D721Med (cell line): ENCODE measurements at places on chromosomes 2 and 18.
A peak's percentile ranks its signal among the peaks of the same experiment; 100 is the strongest.

GRCh38 chr2:218970894-218971293, 11.4 kb downstream of the CDK5R2 start:
- no peak for DNase-seq

DNA sequence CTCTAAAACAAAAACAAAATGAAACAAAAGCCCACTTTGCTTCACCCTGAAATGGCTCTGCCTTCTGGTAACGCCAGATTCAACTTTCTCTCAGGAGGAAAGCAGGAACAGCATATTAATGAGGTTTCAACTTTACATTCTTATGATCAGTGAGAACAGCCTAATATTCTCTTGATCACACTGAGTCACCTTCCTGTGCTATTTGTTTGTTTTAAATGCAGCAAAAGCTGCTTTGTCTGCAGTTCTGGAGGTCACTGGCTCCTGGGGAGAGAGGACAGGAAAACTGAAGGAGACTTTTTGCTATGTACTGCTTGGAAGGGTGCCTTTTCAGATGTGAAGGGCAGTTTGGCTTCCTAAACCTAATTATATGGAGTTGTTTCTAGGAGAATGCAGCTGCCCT, 48.1 kb downstream of the MAIP1 start:
- no peak for DNase-seq

DNA sequence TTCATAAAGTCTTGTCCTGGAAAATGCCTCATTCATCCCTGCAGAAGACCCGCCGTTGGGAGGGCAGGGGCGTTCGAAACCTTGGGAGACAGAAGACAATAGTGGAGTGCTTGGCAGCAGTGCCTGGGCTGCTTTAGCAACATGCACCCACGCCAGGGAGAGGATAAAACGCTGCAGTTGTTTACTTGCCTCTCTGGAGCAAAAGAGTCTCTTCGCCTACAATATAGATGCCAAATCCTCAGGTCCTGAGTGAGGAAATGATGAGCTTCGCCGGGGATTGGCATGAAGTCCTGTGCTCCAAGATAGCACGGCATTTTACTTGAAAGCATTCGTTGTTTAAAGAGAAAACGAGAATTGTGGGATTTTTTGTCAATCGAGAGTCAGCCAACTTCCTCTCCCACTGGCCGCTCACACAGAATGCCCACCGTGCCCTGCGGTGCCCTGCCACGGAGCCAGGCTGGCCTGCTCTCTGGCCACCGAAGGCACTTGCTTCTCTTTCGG, 152.5 kb upstream of the POU3F3 start:
- no peak for DNase-seq

GRCh38 chr18:11791131-11791530, 60.1 kb upstream of the CHMP1B start:
- DNase-seq, result no peak

DNA sequence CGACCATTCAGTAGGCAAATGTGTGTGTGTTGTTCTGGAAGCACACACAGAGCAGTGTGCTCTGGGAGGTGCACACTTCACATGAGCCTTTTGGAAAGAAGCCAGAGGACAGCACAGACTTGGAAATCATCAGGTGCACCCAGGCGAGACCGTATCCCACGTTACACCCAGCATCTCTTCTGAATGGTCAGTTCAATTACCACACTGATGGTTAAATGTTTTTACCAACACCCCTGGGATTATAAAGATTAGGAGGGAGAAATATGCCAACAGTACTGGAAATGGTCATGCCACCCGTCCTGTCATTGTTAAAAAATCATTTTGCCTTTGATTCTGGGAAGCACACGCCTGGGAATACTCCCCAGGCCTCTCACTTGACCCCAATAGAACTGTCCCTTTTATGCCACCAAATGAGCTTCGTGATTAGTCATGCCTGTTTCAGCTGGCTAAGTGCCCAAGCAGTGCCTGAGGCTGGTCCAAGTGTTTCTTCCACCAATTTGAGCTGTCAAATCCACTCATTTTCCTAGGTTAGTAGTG, 183.7 kb downstream of the NRP2 start:
- DNase-seq, result no peak

- DNase-seq, result no peak
These were observed 250.7 kb downstream of the SATB2 start for GRCh38 chr2:199207011-199207410.

GRCh38 chr2:119126650-119127049, 31.9 kb downstream of the C1QL2 start:
- DNase-seq, result no peak

- peak; percentile 54 for DNase-seq
These were observed 6.9 kb downstream of the SNORC start for GRCh38 chr2:232876978-232877441.

GRCh38 chr2:96502891-96503636, 2.1 kb downstream of the NEURL3 start:
- no peak for DNase-seq

GRCh38 chr2:11073776-11074175, 81.5 kb upstream of the SLC66A3 start:
- DNase-seq, result no peak

DNA sequence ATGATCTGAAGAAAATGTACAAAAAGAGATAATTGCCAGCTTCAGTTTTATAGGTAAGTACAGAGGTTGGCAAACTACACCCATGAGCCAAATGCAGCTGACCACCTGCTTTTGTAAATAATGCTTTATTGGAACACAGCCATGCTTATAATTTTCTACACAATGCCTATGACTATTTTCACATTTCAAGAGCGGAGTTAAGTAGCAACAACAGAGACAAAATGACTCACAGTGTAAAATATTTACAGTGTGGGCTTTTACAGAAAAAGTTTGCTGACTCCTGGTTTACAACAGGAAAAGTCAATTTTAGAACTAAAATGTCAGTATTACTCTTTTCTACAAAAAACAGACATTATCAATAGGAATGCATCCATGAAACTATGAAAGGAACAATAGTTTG, 26.0 kb downstream of the CWC22 start:
- DNase-seq, result no peak

GRCh38 chr2:173397539-173397938, 42.9 kb downstream of the CDCA7 start:
- DNase-seq, result no peak

- no peak for DNase-seq
These were observed 12.0 kb upstream of the GALM start for GRCh38 chr2:38653715-38654527.

DNA sequence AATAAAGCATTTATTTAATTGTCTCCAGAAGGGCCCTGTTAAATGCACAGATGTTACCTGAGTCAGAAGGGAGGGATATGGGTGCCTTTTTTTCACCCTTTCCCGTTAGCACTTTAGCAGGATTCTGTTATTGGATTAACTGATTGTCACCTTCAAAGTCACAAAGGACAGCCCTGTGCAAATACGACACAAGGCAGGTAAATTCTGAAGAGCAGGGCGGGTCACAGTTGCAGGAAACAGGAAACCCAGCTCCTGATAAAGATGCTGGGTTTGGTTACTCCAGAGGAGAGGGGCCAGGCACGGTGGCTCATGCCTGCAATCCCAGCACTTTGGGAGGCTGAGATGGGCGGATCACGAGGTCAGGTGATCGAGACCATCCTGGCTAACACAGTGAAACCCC, 11.4 kb upstream of the PKDCC start:
- DNase-seq, result no peak

GRCh38 chr2:176579608-176580007, 310.4 kb downstream of the MTX2 start:
- DNase-seq, result no peak

GRCh38 chr2:46841621-46842020, 74.0 kb downstream of the MCFD2 start:
- DNase-seq, result no peak

DNA sequence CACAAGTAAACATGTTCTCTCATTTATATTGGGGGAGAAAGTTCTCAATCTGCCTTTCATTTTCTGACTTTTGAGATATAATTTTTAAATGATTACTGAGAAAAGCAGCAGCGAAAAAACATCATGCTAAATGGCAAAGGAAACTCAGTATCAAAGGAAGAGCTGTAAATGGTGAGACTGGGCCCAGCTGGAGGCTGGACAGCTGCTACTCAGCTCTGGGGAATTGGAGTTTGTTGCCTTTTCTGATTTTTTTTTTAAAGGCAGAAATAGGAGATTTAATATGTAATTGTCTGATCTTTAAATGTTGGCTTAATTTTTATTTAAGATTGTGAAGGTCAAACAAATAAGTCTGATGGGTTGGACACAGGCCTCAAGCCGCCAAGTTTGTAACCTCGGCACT, 137.1 kb upstream of the TACR1 start:
- DNase-seq, result no peak

GRCh38 chr2:223056701-223057418, 4.9 kb downstream of the KCNE4 start:
- DNase-seq, result no peak

DNA sequence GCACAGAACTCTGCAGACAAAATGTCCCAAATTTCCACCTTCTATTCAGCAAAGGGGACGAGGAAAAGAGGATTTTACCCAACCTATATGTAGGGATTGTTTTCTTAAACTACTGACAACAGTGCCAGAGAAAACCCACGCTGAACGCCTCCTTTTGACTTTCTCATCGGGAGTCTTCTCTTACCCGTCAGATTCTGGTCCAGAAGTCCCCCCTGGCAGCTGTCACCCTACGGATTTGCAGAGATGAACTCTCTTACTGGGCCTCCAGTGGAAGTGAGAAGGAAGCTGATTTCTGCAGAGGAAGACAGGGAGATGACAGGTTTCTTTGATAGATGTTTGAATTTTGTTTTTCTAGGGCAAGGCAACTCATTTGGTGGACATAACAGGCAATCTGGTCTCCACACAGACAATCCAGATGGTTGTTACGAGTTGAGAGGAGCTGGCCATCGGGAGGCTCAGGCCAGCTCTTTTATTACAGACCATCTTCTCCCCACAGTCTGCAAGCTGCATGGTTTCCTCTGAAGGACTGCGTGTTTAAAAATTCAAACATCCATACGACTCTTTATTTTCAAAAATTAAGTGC, 804.3 kb downstream of the RNF144A start:
- DNase-seq, result no peak

DNA sequence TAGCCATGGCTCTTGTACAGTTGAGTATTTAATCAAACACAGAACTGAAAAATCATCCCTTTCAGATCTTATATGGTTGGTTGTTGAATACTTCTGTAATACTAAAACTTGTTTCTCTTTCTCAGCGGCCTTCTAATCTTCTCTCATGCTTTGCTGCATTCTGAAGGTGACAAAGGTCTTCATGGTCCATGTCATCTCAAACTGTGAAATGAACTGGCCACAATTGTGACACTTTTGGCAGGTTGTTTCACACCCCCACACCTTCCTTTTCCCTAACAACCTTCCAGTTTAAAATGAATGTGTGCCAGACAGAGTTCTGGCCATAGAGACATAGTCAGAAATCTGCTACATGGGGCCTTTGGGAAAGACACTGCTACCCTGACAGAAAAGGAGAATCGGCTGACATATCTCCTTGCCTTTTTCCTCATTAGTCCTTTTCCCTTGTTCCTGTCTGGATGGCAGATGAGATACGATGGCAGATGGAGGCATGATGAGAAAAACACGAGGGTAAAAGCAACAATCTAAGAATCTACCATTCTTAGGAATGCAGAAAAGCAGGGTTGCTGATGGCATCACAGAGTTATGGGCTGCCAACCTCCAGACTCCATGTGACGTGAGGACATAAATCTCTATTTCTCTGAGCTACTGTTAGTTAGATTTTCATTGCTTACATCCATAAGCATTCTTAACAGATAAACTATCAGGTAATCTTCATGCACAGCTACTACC, 106.5 kb downstream of the PIGN start:
- no peak for DNase-seq

DNA sequence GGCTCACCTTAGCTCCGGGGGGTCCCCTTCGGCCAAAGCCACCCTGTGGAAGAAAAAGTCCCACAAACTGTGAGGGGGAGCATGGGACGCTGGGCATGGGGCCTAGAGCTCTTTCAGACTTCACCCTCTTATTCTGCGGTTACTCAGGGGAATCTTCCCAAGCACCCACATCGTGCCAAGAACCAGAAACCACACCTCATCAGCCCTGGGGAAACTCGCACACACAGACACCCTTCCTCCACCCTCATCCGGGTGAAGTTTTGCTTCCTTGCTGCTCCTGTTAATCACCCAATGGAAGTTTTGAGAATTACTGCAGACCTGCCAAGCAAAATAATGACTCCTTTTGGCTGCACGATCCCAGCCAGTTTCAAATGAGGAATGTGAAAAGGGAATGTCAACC, 59.1 kb downstream of the COL6A3 start:
- no peak for DNase-seq

DNA sequence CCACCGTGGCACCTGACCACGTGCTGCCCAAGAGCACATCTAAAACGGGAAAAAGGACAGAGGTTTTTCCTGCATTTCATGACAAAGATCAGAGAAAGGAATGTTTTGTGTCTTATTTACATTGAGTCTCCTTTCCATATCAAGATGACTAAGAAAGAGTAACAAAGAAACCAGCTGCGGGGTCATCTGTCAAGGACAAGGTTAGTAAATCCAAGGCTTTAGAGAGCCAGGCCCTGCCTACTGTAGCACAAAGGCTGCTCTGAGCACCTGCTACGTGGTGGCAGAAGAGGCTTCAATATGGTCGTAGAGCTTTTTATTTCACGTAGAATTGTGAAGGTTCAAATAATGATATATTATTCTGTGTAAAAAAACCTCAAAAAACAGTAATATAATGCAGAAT, 51.0 kb downstream of the PRELID3A start:
- no peak for DNase-seq

DNA sequence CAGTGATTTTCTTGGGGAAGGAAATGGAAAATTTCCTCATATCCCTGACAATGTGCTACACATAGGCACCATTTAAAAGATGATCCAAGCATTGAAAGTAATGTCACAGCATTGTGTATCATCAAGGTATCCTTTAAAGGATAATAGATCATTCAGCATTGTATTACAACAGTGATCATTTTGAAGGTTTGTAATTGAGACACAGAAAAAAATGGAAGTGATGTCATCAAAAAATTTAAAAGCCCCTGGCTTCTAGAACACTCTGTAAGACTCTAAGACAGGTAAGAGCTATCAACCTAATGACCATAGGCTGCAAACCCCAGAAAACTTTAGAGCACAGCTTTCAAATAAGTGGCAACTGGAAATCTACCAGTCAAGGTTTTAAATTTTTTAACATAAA, 271.4 kb downstream of the ETAA1 start:
- DNase-seq, result no peak

- no peak for DNase-seq
These were observed 308.8 kb downstream of the DCDC2C start for GRCh38 chr2:4012197-4012596.

- DNase-seq, result no peak
These were observed 93.9 kb downstream of the TMEM131 start for GRCh38 chr2:97901862-97902261.

DNA sequence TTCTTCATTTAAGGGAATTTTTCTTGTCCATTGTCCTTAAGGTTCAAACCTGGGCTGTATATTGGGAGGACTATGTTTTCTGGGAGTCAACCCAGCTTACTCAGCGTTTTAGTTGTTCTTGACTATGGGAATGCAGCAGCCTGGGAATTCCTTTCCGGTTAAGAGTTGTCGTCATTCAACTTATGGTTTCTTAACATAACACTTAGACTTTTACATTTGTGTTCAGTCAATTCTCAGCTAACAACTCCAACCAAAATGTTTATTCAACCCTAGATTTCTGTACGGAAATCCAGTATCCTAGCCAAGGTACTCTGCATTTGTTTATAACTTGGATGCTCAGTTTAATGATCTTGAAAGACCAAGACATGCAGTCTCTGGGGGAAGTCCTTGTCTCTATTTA, 960.9 kb downstream of the CBLN2 start:
- DNase-seq, result no peak

GRCh38 chr2:74845217-74845751, 11.4 kb downstream of the HK2 start:
- DNase-seq, result no peak

- no peak for DNase-seq
These were observed 289.4 kb downstream of the CMPK2 start for GRCh38 chr2:6576302-6576701.
